Activated CD4-positive, alpha-beta T cell treated with anti-CD3 and anti-CD28 coated beads, Interleukin-2, amount 10 ng/mL, durations not matched to agents 24 days and 14 days (primary cell): ENCODE measurements at places on chromosomes 2 and 18.

GRCh38 chr18:5317186-5317585, 21.7 kb upstream of the ZBTB14 start:
- no peak overlapping the region for H3K4me3 ChIP-seq
- no peaks in the 10 kb centered on the region for H3K4me1 ChIP-seq
- H3K27me3 ChIP-seq: no peaks in the 10 kb centered on the region
- H3K27ac ChIP-seq: no peak overlapping the region
- no peaks in the 10 kb centered on the region for H3K36me3 ChIP-seq

- no peak for DNase-seq
- H3K4me3 ChIP-seq: no peak overlapping the region
- H3K27me3 ChIP-seq: peaks cover 31% of the 10 kb centered on the region
- H3K36me3 ChIP-seq: no peaks in the 10 kb centered on the region
Observed at GRCh38 chr18:12895626-12896025, 11.6 kb upstream of the PTPN2 start.

GRCh38 chr18:48036641-48037421, 106.4 kb upstream of the SMAD2 start:
- H3K27ac ChIP-seq: no peak overlapping the region
- no peaks in the 10 kb centered on the region for H3K27me3 ChIP-seq
- no peak for DNase-seq
- no peaks in the 10 kb centered on the region for H3K4me1 ChIP-seq

GRCh38 chr2:188291617-188292347, at the start of gene GULP1:
GULP1 (plus strand) TSS chr2:188291874; CDS start chr2:188477703, 185,829 bp downstream.
- DNase-seq: no peak
- H3K36me3 ChIP-seq: no peaks in the 10 kb centered on the region
- no peak within 1 kb of the TSS for H3K27ac ChIP-seq

GRCh38 chr2:127088706-127089105, 18.2 kb downstream of the BIN1 start:
- peaks cover 15% of the 10 kb centered on the region for H3K4me1 ChIP-seq
- no peak for DNase-seq
- no peaks in the 10 kb centered on the region for H3K36me3 ChIP-seq
- H3K4me3 ChIP-seq: no peak overlapping the region

DNA sequence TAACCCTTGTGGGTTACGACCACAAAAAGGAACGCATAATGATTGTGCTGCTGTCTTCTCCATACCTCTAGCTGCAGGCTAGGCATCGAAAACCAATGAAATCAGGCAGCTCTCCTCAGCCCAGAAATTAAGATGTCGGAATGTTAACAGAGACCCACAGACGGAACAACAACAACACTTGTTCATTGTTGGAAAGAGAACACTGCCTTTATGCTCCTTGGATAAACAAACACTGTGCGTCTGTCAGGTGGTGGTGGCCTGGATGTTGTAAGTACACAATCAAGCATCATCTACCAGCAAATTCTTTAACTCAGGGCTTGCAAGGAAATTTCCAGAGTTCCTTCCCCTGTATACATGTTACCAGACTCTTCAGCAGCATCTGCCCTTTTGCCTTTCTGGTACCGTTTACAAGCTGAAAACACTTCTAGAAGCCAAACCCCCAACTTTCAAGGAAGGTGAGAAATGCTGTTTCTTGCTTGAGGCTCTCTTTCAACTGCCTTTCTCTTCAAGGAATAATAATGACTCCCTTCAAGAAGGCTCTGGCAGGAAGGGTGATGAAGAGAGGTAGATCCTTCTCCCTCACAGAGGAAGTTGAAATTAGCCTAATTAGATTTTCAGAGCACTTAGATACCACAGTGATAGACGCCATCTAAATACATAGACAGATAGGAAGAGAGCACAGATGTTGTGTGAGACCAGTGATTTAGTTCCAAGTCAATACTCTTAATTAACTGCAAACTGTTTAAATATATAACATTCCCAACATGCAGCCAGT, 332.7 kb downstream of the ZNF521 start:
- no peaks in the 10 kb centered on the region for H3K36me3 ChIP-seq
- H3K27ac ChIP-seq: no peak overlapping the region
- H3K4me1 ChIP-seq: no peaks in the 10 kb centered on the region
- no peak for DNase-seq

- no peaks in the 10 kb centered on the region for H3K27me3 ChIP-seq
- peak overlapping the region; percentile 90 for H3K4me3 ChIP-seq
Observed at GRCh38 chr2:234496055-234496834, 636 bp downstream of the ARL4C start.

GRCh38 chr2:240519396-240520129, 38.2 kb downstream of the ANKMY1 start:
- no peak overlapping the region for H3K27ac ChIP-seq
- H3K4me3 ChIP-seq: no peak overlapping the region
- DNase-seq: no peak
- no peaks in the 10 kb centered on the region for H3K27me3 ChIP-seq
- peaks cover 3% of the 10 kb centered on the region for H3K4me1 ChIP-seq

GRCh38 chr2:234375176-234375880, 121.6 kb downstream of the ARL4C start:
- H3K27ac ChIP-seq: no peak overlapping the region
- no peaks in the 10 kb centered on the region for H3K27me3 ChIP-seq
- H3K36me3 ChIP-seq: no peaks in the 10 kb centered on the region
- peaks cover 45% of the 10 kb centered on the region for H3K4me1 ChIP-seq

DNA sequence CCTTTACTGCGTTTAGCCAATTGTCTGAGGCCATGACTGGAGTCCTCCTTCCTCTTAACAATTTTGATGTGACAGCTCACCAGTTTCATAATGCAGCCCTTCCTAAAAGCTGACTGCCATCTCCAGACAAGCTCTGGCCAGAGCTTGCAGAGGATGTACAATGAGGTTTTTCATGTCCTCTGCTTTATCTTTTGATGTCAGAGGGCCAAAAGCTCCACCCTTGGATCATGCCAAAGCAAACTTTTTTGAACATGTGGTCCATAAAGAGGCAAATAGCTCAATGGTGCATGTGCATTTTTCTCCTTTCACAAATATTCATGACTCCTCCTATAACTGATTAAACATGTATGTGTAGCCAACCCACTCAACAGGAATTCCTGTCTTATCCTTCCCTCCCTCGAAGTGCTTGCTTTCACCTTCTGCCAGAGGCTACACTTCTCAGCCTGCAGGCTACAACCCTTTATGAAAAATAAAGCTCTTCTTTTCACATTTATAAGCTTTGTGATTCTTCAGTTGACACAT, 266.2 kb downstream of the FBXO15 start:
- H3K36me3 ChIP-seq: no peaks in the 10 kb centered on the region
- no peak overlapping the region for H3K4me3 ChIP-seq
- H3K27me3 ChIP-seq: no peaks in the 10 kb centered on the region
- DNase-seq: peak; percentile 34
- H3K27ac ChIP-seq: no peak overlapping the region
- peaks cover 8% of the 10 kb centered on the region for H3K4me1 ChIP-seq

DNA sequence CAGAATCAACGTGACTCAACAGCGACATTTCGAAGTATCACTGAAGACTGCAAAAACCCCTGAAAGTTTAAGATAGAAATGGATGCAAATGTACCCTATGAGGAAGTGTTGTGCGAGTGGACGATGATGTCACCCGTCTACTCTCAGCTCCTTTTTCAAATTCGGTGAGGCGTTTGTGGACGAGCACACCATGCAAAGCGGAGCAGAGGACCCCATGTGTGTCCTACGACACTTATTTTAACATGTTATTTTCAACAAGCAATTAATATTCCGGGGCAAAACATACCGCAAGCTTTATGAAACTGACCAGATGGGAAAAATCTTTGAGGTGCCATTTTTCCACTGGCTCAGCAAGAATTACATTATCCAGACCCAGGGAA, 2.0 kb downstream of the PXDN start:
- H3K27me3 ChIP-seq: peaks cover 34% of the 10 kb centered on the region
- no peaks in the 10 kb centered on the region for H3K36me3 ChIP-seq
- H3K4me3 ChIP-seq: peak overlapping the region; percentile 35
- H3K27ac ChIP-seq: no peak overlapping the region

GRCh38 chr18:9418047-9418690, 57.1 kb upstream of the RALBP1 start:
- H3K36me3 ChIP-seq: no peaks in the 10 kb centered on the region
- H3K27ac ChIP-seq: no peak overlapping the region
- no peaks in the 10 kb centered on the region for H3K27me3 ChIP-seq

- no peak overlapping the region for H3K4me3 ChIP-seq
- no peaks in the 10 kb centered on the region for H3K36me3 ChIP-seq
- no peak overlapping the region for H3K27ac ChIP-seq
- no peak for DNase-seq
- H3K27me3 ChIP-seq: no peaks in the 10 kb centered on the region
- no peaks in the 10 kb centered on the region for H3K4me1 ChIP-seq
Observed at GRCh38 chr18:6868033-6868432, 138.5 kb downstream of the ARHGAP28 start.

DNA sequence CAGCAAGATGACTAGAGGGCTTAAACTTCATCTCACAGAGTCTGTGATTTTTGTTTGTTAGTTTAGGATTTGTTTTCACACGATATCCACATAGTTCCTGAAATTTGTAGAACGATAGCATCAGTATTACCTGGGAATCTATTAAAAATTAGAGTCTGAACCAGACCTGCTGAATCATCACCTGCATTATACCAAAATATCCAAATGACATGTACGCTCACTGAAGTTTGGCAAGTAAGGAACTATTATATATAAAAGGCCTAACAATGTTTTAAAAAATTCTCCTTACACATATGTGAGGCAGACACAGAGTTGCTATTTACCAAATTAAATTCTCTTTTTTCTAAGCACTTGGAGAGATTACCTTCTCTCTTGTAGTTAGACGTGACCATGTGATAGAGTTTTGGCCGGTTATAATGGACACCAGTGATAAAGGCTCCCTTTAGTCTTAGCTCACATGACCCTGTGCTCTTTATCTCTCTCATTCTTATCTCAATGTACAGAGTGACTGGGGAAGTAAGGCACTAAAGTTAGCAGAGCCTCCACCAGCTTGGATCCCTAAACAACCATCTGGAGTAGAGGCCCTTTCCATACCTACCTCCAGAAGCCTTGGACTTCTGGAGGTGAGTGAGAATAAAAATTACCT, 363.1 kb downstream of the DSC3 start:
- no peak overlapping the region for H3K27ac ChIP-seq
- H3K4me3 ChIP-seq: no peak overlapping the region
- H3K36me3 ChIP-seq: no peaks in the 10 kb centered on the region
- H3K27me3 ChIP-seq: no peaks in the 10 kb centered on the region
- no peak for DNase-seq

GRCh38 chr2:105798595-105798994, 53.9 kb downstream of the NCK2 start:
- peaks cover 30% of the 10 kb centered on the region for H3K36me3 ChIP-seq
- DNase-seq: peak; percentile 80
- peak overlapping the region; percentile 93 for H3K27ac ChIP-seq
- peaks cover 78% of the 10 kb centered on the region for H3K4me1 ChIP-seq
- peak overlapping the region; percentile 63 for H3K4me3 ChIP-seq
- no peaks in the 10 kb centered on the region for H3K27me3 ChIP-seq
